ENCODE measurements at places on chromosomes 1 and 21. TPM values are rescaled to one million over a fixed set of nuclear protein-coding genes. Genes with fewer than 3 reads are reported as not detected.

Gene AGPAT3
- total RNA-seq: 24.2 TPM

Gene KCNN3
- total RNA-seq: not detected

Gene OR6Y1
- not detected for total RNA-seq

Gene OLIG1
- total RNA-seq: not detected

Gene PAQR6
- total RNA-seq: not detected

Gene GPX7
- 3.1 TPM for total RNA-seq

Gene IL24
- total RNA-seq: under 0.01 TPM

- DNase-seq: no peak
Measured at GRCh38 chr1:172139196-172139595, 281.3 kb upstream of the C1orf105 start.

- DNase-seq: peak; percentile 77
Measured at GRCh38 chr1:76330991-76331603, 256.6 kb downstream of the ST6GALNAC3 start.

DNA sequence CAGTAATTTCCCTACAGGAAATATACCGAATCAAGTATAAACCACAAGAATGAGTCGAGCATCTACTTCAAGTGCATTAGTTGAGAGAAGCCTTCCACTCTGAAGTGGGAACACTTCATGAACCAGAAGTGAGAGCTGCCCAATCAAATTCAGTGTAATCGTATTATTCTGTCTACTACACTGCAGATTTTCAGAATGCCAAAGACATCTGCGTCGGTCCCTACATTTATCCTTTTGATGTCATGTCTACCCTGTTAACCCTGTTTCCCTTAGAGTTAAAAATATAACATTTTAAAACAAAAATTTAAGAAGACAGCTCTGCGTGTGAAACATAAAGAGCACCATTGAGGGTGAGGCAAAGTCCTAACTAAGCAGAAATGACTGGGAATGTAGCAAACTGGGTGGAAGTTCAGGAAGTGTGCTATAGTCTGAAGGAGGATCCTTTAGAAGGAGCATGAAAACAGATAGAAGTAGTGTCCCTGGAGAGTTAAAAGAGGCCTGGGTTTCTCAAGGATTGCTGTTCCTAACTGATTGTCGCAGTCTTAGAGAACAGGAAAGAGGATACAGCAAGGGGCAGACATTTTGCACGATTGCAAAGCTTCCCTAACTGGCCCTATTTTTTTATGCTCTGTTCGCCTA, 291.2 kb downstream of the PTPRC start:
- DNase-seq: peak; percentile 31

GRCh38 chr1:158017800-158018595, 24.6 kb downstream of the KIRREL1 start:
- DNase-seq: no peak

GRCh38 chr1:24572301-24572700, 16.4 kb downstream of the NCMAP start:
- no peak for DNase-seq

GRCh38 chr21:43925609-43926008, 60.6 kb downstream of the AGPAT3 start:
- DNase-seq: no peak

- DNase-seq: peak; percentile 30
Measured at GRCh38 chr1:88175631-88176226, 508.3 kb upstream of the PKN2 start.

GRCh38 chr21:37974081-37974480, 57.8 kb upstream of the KCNJ6 start:
- DNase-seq: peak; percentile 1

DNA sequence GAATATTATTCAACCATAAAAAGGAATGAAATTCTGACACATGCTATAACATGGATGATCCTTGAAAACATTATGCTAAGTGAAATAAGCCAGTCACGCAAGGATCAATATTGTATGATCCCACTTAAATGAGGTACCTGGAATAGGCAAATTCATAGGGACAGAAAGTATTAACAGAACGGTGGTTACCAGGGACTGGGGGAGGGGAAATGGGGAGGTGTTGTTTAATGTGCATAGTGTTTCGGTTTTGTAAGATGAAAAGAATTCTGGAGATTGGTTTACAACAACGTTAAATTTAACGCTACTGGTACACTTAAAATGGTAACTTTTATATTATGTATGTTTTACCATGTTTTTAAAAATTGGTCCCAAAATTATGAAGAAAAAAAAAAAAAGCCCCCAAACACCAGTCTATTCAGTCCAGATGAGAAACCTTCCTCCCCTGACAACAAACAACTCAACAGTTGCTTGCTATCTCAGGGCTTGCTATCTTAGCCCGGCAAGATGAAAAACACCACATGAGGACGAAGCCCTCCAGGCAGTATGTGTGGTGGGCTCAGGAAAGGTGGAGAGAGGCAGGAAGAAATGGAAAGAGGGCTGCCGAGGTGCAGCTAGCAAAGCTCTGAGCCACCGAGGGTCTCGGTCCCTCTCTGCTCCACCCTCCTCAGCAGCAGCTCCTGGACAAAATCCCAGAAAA, 8.5 kb downstream of the NUAK2 start:
- DNase-seq: no peak

GRCh38 chr21:45736690-45737484, 93.4 kb downstream of the PCBP3 start:
- DNase-seq: no peak

DNA sequence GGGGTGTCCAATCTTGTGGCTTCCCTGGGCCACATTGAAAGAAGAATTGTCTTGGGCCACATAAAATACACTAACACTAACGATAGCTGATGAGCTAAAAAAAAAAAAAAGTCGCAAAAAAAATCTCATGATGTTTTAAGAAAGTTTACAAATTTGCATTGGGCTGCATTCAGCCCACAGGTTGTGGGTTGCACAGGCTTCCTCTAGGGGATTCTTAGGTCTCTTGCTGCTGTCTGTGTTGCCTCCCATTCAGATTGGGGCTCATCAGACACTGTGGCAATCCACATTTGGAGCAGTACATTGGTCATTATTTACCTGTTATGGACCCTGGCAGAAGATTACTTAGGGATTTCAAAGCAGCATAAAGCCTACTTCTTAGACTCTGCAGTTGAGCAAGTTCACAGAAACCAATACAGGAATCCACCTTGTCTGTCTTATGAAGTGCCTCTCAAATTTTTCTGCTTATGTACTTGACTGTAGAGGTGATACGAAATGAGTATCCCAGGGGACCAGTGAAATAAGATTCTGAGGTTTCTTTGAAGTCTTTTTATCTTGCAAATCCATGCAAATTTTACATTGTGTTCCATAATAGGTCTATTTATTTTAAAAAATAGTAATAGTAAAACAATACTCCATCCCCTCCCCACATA, 205.5 kb downstream of the RPS6KC1 start:
- DNase-seq: no peak

- DNase-seq: peak; percentile 96
Measured at GRCh38 chr1:147167365-147167764, 4.9 kb downstream of the PRKAB2 start.

- no peak for DNase-seq
Measured at GRCh38 chr1:199046618-199047017, 407.8 kb downstream of the PTPRC start.

- DNase-seq: no peak
Measured at GRCh38 chr1:35175602-35176001, 17.3 kb downstream of the SFPQ start.

- DNase-seq: peak; percentile 38
Measured at GRCh38 chr21:15005391-15005790, 59.4 kb downstream of the NRIP1 start.

GRCh38 chr21:36551321-36551720, 71.4 kb upstream of the CLDN14 start:
- DNase-seq: no peak

DNA sequence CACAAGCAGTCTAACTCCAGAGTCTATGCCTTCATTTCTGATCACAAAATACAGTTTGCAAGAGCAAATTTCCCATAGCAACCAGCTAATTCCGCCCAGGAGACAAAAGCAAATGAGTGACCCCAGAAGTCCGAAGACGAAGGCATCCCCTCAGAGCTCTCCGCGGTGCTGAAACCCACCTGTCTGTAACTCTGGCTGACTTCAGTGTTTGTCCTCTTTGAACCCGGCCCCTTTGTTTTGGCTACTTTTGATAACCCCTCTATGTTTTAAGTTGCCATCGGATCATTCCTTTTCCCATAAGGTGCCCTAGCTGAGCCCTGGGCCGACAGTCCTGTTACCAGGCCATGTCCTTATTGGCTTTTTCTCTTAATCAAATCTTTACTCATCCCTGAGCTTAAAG, 515.8 kb downstream of the PTPRU start:
- no peak for DNase-seq

Measured in IMR-90 (cell line).